ENCODE measurements at places on chromosomes 2 and 18.

GRCh38 chr18:55833543-55833942 is 245.6 kb upstream of the TCF4 start:
- DNase-seq = peak; percentile 99

- no peak for DNase-seq
These were observed 27.5 kb downstream of the TSHZ1 start for GRCh38 chr18:75238100-75238499.

DNA sequence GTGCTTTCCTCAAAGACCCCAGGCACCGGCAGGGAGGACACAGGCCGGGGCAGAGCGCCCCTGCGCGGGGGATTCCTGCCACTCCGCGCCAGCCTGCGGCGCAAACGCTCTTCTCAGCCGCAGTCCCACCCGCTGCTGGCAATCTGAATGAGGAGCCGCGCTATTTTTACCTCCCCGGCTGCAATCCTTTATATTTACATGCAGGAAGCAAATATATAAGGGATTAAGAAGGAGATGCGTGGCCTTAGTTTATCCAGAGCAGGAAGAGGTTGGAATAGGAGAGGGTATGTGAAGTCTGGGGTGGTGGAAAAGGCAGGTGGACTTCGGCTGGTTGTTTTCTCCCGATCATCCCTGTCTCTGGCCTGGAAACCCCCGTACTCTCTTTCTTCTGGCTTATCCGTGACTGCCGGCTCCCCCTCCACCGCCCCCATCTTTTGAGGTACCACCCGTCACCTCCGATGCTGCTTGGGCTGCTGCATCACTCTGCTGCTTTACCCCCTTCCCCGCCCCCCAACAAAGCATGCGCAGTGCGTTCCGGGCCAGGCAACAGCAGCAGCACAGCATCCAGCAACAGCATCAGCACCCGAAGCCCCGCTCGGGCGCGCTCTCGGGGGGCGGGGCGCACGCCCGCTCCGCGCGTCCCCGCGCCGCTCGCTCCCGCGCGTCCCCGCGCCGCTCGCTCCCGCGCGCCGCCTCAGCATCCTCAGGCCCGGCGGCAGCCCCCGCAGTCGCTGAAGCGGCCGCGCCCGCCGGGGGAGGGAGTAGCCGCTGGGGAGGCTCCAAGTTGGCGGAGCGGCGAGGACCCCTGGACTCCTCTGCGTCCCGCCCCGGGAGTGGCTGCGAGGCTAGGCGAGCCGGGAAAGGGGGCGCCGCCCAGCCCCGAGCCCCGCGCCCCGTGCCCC is at the start of gene ADAM23:
Gene ADAM23, plus strand, starts transcription at position 700 of the 902 bp plus-strand sequence. CDS start 335 bp downstream, outside the sequence.
- peak; percentile 64 for DNase-seq

- no peak for DNase-seq
These were observed 301.3 kb upstream of the ID2 start for GRCh38 chr2:8380566-8380965.

DNA sequence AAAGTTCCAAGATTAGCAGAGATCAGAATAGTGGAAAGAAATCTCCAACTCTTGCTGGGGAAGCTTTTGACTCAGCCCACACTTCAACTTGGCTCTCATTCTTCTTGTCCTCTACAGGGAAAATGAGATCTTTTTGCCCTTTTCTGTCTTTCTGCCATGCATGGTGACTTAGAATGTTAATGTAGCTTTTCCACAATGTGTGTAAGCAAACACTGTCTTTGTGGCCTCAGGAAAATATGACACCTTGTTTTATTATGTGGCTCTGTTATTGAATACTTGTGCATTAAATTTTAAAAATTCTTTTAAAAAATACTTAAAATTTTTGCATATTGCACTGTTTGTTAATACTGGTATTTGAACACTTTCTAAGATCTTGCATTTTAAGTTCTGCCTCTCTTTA is 65.4 kb upstream of the WDR75 start:
- no peak for DNase-seq

- DNase-seq = no peak
These were observed 94.5 kb downstream of the MTCL1 start for GRCh38 chr18:8799596-8800441.

- DNase-seq = no peak
These were observed 3.3 kb upstream of the POU3F3 start for GRCh38 chr2:104850361-104851290.

DNA sequence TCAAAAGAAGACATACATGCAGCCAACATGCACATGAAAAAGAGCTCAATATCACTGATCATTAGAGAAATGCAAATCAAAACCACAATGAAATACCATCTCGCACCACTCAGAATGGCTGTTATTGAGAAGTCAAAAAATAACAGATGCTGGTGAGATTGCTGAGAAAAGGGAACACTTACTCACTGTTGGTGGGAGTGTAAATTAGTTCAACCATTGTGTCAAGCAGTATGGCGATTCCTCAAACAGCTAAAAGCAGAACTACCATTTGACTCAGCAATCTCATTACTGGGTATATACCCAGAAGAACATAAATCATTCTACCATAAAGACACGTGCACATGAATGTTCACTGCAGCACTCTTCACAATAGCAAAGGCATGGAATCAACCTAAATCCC is 95.5 kb upstream of the XIRP2 start:
- no peak for DNase-seq

DNA sequence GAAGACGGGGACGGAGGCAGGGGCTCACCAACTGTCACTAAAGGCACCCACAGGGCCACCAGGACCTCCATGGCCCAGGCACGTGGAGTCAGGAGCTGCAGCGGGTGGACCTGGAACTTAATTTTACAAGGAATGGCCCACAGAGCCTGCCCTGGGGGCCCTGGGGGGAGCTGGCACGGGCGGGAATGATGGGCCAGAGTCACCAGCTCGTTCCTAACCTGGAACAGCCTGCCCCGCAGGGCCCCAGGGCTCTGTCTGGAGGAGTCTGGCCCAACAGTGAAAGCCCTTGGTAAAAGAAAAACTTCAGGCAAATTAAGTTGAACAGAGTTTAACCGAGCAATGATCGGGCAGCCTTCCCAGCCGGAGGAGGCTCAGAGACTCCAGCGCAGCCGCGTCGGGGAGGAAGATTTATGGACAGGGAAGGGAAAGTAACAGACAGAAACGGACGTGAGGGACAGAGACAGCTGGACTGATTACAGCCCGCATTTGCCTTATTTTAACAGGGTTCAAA is 118.4 kb upstream of the TMEM18 start:
- no peak for DNase-seq

- no peak for DNase-seq
These were observed 41.0 kb downstream of the HPCAL1 start for GRCh38 chr2:10343658-10344057.

DNA sequence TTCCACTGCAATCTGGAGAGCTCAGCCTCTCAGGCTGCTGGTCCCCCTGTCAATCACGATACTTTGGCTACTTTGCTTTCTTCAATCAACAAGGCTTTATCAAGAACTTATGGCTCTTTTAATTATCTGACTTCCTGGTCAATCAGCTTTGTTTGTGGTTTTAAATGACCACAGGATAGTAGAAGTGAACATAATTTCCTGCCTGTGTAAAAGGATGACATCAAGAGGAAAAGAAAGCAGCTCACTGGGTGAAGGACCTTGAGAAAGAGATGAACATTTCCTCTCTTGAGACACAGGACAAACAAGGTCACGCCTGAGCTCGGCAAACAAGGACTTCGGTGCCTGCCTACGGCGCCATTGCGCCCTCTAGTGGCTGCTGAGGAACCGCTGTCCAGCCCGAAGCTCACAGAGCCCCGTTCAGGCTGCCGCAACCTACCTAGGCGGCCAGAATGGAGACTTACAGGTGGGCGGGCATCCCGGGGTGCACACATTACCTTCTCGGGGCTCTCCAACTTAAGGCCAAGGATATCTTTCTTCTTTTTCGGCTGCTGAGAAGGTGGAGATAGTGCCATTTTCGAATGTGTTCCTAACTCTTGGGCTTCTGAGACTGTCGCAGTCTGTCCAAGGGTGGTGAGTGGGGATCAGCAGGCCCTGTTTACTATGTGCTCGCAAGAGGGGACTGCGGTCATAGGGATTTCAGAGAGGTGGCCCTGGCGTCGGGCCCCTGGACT is 54.0 kb downstream of the IL1RL2 start:
- peak; percentile 99 for DNase-seq

GRCh38 chr18:69763002-69763401 is 184.7 kb downstream of the CD226 start:
- DNase-seq = no peak

DNA sequence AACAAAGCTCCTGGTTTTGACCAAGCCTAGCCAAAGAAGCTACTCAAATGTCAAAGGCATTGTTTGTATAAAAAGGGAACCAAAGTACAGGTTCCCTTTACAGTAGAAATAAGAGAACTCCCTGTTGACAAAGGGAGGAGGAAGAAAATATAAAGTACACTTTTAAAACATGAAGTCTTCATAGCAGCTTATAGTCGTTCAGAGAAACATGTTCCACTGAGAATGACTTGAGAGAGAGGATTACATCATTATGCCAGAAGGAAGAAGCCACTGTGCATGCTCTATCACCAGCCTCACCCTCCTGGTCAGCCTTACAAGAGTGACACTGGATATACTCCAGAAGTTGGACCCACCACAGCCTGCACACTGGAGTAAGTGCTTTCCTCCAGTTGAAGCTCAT is 2.5 kb upstream of the DHRS9 start:
- DNase-seq = no peak

DNA sequence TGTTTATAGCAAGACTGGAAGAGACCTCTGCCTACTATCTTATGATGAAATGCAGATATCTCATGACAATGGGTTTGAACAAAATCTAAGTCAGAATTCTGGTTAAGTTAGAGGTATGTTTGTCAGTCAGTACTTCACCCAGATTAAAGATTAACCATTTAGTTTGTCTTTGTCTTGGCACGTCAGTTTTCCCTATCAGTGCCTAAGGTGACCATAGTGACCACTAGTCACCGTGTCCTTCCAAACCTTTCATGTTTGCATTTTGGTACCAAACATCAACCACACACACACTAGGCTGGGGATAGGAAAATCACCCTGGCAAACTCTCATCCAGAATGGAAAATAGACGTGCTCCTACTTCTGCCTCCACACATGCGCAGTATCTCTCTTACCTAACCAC is 248.9 kb downstream of the PIEZO2 start:
- no peak for DNase-seq

GRCh38 chr2:229610333-229610732 is 104.0 kb downstream of the DNER start:
- peak; percentile 96 for DNase-seq

DNA sequence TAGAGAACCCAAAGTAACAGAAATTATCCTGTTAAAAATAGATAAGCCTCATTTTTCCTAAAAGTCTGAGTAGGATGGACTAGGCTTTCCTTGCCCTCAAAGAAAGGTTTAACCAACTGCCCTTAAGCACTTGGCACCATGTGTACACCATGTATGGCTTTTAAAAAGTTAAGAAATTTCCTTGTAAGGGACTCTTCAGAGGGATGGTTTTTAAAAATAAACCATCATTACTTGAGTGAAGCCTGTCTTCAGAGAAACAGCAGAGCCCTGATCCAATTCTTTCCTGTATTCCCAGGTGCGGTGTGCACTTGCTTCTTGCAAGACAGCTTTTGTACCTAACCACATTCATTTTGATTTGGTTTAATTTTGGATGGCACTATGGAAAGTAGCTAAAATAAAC is 1.1 kb upstream of the NEMP2 start:
- no peak for DNase-seq

DNA sequence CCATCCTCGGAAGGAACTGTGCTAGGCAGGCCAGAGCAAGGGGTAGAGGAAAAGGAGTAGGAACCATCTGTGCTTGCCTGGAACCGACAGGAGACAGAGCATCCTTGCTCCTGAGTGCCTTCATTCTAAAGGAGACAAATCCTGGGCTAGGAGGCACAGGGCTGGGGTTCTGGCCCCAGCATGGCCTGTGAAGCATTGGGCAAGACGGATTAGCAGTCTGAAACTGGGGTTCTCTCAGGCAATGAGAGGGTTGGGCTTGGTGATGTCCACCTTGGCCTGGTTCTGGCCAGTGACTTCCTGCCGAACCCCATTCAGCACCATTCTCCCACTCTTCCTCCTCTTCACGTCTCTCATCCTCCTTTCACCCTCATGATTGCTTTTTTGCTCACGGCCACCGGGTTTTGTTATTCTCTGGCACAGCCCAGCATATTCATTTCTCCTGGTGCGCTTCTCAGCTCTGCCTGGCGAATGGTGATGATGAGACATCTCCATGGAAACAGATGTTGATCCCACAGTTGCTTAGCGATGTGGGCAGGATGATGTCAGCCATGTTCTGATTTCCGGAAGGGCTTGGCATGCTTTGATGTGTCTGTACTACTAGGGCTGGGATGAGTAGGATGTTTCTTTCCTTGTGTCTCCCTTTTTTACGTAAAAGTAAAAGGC is 127.7 kb downstream of the CAPN13 start:
- DNase-seq = no peak

GRCh38 chr2:68134554-68134953 is 23.1 kb upstream of the PNO1 start:
- DNase-seq = no peak

- DNase-seq = no peak
These were observed 250.2 kb upstream of the REG3G start for GRCh38 chr2:78775291-78775690.

DNA sequence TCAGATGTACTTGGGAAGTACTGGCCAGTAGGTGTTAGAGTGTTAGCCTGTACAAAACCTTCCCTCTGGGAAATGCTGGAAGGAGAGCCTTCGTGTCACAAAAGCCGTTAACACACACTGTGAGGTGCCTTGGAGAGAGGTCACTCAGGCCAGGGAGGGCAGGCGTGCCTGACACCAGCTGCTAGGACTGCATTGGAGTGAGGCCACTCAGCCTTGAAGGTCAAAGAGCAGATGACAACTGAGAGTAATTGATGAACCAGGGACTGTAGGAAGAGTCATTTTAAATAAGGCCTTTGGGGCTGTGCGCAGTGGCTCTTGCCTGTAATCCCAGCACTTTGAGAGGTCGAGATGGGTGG is 45.4 kb downstream of the ASAP2 start:
- DNase-seq = no peak

- peak; percentile 10 for DNase-seq
These were observed 23.6 kb downstream of the FAM171B start for GRCh38 chr2:186717320-186718007.

DNA sequence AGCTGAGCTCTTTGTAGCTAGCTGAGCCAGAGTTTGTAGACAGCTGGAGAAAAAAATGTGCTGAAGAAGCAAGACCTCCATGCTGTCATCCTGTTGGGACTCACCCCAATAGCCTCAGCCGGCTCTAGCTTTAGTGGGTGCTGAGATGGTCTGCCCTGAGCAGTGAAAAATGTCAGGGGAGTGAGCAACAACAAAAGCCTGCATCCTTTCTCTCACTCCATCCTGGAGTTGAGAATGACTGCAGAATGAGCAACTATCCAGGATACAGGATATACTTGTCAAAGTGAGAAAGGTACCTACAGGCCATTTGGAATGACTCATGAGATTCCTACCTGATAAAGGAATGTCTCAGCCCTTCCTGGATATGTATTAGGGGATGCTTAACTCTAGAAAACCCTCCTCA is 146.1 kb upstream of the DLX2 start:
- DNase-seq = peak; percentile 15
